Astrocyte (in vitro differentiated cells and primary cell): ENCODE measurements at places on chromosomes 12 and 14. TPM values are rescaled to one million over a fixed set of nuclear protein-coding genes. Genes with fewer than 3 reads are reported as not detected.
A peak's percentile ranks its signal among the peaks of the same experiment; 100 is the strongest.

- H3K36me3 ChIP-seq = no peaks in the 10 kb centered on the region
- H3K27ac ChIP-seq = no peak overlapping the region
- peaks cover 2% of the 10 kb centered on the region for H3K27me3 ChIP-seq
- no peak for DNase-seq
Measured at GRCh38 chr14:76842414-76842813, 16.2 kb downstream of the LRRC74A start.

DNA sequence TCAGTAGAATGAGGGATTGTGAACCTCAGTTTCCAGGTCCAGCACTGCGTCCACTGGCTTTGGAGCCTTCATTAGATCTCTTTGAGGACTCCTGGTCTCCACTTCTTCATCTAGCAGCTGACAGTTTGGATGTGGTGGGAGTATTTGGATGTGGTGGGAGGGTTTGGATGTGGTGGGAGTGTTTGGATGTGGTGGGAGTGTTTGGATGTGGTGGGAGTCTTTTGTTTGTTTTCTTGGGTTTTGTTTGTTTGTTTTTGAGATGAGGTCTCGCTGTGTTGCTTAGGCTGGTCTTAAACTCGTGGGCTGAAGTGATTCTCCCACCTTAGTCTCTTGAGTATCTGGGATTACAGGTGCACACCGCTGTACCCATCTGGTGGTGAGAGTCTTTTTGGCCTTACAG lies 64.7 kb downstream of the IFT43 start:
- no peaks in the 10 kb centered on the region for H3K36me3 ChIP-seq
- no peak for DNase-seq
- no peak overlapping the region for H3K27ac ChIP-seq
- no peaks in the 10 kb centered on the region for H3K4me1 ChIP-seq

DNA sequence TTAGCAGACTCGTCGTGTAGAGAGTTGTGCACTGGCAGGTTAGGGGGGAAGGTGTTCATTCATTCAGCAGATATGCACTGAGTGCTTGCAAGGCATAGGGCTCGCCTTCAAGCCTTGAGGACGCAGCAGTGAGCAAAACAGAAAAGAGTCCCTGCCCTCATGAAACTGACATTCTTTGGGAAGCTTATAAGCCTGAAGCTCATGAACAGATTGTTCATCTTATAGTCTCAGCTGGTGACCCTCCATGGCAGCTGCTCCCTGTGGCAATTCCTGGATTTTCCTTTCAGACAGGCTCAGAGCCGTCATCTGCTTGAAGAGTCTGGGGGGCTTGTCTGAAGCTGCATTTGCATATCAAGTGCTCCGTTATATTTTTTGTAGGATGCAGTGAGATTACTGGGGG lies 148.4 kb downstream of the PRKCH start:
- peak overlapping the region; percentile 43 for H3K4me3 ChIP-seq
- H3K27me3 ChIP-seq = no peaks in the 10 kb centered on the region
- peak overlapping the region; percentile 69 for H3K27ac ChIP-seq
- H3K4me1 ChIP-seq = peaks cover 48% of the 10 kb centered on the region

CDC42BPB gene
- 116 and 119 TPM in 2 replicates for total RNA-seq

KRT86 gene
- total RNA-seq = 0.24 and 0.43 TPM in 2 replicates
